ENCODE measurements at places on chromosomes 11 and 22. TPM values are rescaled to one million over a fixed set of nuclear protein-coding genes. Genes with fewer than 3 reads are reported as not detected.

Gene MUC6
- not detected for total RNA-seq

DNA sequence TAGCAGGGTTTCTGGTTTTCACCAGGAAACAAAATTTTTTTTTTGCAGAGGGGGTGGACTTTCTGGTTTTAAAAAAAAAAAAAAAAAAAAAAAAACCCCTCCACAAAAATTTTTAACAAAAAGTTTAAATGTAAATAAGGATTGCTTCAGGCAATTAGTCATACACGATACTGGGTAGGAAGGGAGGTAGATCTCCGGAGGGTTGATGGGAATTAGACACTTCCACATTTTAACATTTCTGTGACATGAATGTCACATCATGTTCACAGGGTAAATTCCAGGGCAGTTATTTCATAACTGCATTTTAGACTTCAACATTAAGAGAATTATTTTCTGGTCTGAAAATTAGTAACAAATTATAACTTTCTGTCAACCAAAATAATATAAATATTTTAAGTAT, 15.9 kb downstream of the NUP98 start:
- no peak for DNase-seq

DNA sequence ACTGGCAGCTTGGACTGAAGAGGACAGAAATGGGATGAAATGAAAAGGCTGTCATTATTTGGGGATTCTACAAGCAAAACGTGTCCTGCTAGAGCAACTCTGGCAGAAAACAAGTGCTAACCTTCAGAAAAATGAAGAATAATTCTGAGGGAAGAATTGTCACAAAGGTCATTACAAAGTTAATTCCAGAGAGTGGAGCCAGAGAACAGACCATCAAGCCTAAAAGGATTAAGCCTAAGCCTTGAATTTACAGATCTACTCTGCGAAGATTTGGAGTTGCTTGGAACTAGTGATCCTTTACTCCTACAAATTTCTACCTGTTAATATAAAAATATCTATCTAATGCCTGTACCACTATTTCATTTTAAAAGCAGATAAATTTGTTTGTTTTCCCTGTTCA, 1077.3 kb upstream of the CNTN5 start:
- no peak for DNase-seq

DNA sequence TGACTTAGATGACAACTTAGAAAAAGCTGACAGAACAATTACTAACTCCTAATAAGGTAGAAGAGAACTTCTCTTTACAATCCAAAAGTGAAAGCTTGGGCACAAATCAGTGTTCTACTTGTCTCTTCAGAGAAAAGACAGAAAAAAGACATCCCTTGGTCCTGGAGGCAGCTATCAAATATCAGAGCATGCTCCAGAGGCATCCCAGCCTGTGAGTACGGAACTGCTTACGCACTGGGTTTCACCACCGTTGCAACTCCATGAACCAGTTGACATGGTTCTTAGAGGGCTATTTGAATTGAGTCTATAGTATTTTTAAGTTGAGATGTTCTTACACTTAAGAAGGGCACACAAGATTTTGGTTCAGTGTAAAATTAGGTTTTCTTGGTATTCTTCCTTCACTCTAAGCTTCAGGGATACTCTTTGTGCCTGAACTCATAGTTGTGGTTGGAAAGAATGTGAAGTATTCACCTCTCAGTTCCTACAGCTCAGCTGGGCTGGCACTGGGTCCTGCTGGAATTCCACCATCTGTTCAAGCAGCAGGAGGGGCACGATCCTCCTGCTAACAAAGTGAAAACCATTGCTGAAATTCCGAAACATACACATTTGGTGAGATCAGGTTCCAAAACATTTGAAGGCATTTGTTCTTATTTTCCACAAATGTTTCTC, 6.3 kb downstream of the AKIP1 start:
- no peak for DNase-seq

DNA sequence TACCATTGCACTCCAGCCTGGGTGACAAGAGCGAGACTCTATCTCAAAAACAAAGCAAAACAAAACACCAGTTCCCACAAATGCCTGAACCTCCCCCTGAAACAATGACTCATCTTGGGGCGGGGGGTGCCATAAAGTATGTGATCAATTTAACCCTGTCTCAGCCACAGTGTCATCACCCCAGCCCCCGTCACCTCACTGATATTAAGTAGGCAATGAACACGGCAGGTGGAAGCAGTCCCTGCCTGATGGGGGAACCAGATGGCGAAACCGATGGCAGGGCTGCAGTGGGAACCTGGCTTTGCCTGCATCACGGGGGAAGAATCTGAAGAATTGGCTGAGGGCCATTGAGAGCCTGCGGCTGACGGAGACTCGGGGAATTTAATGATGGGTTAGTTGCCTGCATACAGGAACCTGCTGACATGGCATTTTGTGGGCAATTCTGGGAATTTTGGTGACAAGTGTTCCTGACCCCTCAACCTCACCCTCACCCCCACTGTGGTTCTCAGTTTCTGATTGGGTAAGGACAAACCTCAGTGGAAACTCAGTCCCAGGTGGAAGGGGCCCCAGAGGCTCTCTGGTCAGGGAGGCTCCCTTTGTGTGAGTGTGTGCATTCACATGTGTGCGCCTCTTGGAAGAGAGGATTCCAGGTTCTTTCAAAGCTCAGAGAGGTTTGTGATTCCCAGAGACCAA, 39.1 kb upstream of the SHISAL1 start:
- no peak for DNase-seq

- no peak for DNase-seq
These were observed 48.0 kb downstream of the BID start for GRCh38 chr22:17726006-17726927.

Gene TMEM121B
- total RNA-seq: 1.2 TPM

- DNase-seq: no peak
These were observed 147.8 kb upstream of the SESN3 start for GRCh38 chr11:95378789-95379188.

DNA sequence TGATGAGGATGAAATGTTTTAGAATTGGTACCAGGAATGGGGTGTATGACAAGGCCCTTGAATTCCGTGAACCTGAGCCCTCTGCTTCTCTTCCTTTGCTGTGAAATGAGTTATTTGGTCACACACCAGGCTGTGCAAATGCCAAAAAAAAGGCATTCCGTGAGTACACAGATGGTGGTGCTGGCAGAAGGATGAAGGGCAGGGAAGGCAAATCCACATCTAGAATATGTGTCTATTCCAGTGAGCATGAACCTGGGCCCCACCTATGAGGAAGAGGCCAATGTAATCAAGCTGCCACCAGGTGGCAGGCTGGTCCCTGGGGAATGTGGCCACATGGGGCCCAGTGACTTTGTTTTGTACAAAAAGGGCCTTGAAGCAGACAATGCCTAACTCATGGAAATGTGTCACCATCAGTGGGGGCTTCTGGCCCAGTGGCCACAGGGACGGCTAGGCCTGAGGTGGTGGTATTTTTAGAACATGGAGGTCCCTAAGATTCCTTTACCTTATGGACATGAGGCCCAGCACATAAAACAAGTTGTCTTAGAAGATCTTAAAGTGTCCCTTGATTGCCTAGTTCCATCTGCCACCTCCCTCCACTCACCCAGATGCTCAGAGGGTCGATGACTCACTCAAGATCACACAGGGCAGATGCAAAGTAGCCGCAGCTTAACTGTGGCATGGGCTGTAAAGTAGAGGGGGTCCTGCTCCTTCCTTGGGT, 3.9 kb upstream of the RNF215 start:
- DNase-seq: peak; percentile 34

DNA sequence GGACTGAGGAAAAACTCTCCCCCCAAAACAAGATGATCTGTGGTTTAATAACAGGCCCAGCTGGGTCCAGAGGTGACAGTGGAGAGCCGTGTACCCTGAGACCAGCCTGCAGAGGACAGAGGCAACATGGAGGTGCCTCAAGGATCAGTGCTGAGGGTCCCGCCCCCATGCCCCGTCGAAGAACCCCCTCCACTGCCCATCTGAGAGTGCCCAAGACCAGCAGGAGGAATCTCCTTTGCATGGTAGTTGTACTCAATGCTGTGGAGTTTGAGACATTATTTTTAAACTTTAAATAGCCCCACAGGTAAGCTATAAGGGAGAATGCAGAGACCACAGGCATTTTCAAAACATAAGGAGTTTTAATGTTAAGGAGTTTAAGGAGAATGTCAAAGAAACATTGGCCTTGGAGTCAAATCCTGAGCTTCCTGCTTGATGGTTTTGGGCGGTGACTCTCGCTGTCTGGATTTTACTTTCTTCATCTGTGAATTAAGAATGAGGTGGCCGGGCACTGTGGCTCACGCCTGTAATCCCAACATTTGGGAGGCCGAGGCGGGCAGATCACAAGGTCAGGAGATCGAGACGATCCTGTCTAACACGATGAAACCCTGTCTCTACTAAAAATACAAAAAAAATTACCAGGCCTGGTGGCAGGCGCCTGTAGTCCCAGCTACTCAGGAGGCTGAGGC, 6.8 kb downstream of the APOL1 start:
- no peak for DNase-seq

- no peak for DNase-seq
These were observed 76.5 kb downstream of the LRRC4C start for GRCh38 chr11:41382927-41383326.

DNA sequence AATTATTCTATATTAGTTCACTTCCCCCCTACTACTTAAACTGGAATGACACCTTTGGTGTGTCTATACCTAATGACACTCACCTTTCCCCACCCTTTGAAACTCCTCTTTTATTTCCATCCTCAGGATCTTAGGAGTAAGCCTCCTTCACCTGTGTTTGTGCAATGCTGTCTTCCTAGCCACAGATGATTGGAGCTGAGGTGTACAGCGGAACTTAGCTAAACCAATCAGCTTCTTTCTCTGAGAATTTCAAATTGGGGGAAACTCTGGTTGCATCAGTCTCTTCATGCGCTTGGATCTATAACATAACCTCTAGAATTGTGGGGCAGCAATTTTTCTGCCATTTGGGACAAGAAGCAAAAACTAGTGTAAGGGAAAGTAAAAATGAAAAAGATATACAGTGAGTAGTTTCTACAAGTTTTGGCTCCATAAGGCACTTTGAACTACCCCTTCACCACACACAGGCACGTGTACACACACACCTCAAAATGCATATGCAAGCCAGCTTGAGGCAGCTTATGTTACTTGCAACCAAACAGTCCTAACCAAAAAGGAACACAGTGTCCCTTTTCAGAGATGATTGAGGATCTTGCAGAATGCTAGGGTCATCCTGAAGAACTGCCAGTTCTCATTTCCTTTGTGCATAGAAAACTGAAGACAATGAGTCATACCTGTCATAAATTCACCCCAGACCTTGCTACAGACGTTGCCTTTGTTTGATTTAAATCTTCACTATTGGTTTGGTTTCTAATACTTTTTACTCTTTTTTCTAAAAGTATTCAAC, 36.0 kb upstream of the LDLRAD3 start:
- DNase-seq: no peak

DNA sequence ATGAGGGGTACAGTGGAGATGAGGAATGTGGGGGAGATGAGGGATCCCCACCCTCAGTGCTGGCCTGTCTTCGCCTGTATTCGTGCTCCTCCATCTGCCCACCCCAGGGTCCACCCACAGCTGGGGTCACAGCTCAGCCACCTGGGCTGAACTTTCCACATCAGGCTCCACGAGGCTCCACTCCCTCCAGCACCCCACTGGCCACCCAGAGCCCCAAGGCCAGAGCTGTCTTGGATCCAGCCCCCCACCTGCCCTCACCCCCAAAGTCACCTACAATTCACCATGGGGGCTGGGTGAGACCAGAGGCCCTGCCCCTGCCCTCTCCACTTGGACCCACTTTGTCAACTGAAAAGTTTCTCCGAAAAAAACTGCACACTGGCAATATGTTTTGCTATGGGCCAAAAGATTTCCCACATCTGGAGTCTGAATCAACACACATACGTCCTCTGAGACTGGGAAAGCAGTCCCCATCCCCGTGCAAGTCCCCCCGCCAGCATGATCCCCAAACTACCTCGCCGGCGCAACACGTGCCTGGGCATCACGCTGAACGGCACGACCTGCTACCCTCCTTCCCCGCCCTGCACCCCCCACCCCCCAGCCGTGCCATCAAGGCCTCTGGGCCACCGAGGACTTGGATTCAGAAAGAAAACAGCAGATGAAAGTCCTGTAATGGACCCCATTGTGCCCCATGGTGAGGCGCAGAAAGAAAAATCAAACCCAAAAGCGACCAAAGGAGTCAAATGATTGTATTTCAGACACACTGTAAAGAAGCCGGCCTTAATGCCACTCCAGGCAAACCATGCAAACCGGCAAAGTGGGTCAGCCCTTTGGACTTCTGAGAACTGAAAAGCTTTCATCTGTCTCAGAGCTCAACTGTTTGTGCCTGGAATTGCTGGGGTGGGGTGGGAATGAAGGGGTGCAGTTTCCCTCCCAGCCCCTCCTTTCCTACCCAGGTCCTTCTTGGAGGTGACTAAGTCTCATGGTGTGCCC, 16.5 kb upstream of the GAL start:
- peak; percentile 41 for DNase-seq

- no peak for DNase-seq
These were observed 44.4 kb downstream of the DCDC1 start for GRCh38 chr11:31325160-31325559.

- DNase-seq: no peak
These were observed 60.2 kb upstream of the LRRC4C start for GRCh38 chr11:41519696-41520095.

GRCh38 chr11:67539550-67539949, 16.3 kb upstream of the CABP2 start:
- no peak for DNase-seq

- no peak for DNase-seq
These were observed 12.8 kb downstream of the ARRB1 start for GRCh38 chr11:75338516-75339208.

DNA sequence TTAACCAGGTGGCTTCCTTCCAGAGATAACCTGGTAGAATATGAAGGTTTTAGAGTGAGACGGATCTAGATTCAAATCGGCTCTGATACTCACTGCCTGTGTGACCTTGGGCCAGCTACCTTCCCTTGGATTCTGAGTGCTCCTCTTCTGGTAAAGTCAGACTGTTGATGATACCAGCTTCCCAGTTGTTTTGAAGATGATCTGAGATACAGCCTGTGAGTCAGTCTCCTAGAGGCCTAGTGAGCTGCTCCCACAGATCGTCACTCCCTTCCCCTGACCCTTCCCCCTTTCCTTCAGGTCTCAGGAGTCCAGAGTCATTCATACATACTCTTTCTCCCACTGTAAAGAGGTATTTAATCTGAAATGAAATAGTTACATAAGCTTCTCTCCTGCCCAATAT, 207.8 kb downstream of the GRIK4 start:
- DNase-seq: no peak

Gene NEFH
- total RNA-seq: 0.12 TPM

GRCh38 chr11:5694642-5695041, 5.1 kb downstream of the TRIM22 start:
- no peak for DNase-seq

Gene CSF2RB
- 1.5 TPM for total RNA-seq

- DNase-seq: no peak
These were observed 6.4 kb downstream of the BAIAP2L2 start for GRCh38 chr22:38104084-38104483.

Gene MS4A4A
- total RNA-seq: 10.0 TPM

- no peak for DNase-seq
These were observed 34.1 kb upstream of the ME3 start for GRCh38 chr11:86706338-86707131.

DNA sequence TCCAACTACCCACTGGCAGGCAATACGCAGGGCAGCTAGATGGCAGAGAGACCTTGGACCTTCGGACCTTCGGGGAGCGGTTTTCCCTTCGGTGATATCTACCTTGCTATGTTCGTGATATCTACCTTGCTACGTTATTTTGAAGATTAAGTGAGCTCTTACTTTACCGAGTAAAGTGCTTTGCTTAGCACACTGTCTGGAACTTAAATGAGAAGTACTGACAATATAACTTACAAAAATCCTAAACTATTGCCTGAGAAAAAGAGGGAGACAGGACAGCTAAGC, 1.0 kb upstream of the PRDM10 start:
- no peak for DNase-seq

Gene HEPN1
- total RNA-seq: not detected

Gene PKNOX2
- total RNA-seq: 9.4 TPM

Gene C1QTNF4
- not detected for total RNA-seq

Measured in heart left ventricle (tissue), 16 donors.